ENCODE measurements at places on chromosomes 3 and 15.

- no peak for DNase-seq
These were observed 92.6 kb upstream of the STRIT1 start for GRCh38 chr3:155385896-155386625.

- DNase-seq = no peak
These were observed 1.8 kb upstream of the ZMYND10 start for GRCh38 chr3:50347187-50347813.

GRCh38 chr15:88178631-88179030 lies 77.9 kb downstream of the NTRK3 start:
- DNase-seq = no peak

- peak; percentile 4 for DNase-seq
These were observed at the start of gene PLSCR2 for GRCh38 chr3:146469150-146470017. Gene PLSCR2 (minus strand): TSS chr3:146469561. CDS start chr3:146459904, 9,657 bp downstream.

GRCh38 chr3:18868911-18869689 lies 279.2 kb upstream of the KCNH8 start:
- no peak for DNase-seq

GRCh38 chr15:42118650-42119445 lies 24.5 kb upstream of the PLA2G4D start:
- DNase-seq = no peak

DNA sequence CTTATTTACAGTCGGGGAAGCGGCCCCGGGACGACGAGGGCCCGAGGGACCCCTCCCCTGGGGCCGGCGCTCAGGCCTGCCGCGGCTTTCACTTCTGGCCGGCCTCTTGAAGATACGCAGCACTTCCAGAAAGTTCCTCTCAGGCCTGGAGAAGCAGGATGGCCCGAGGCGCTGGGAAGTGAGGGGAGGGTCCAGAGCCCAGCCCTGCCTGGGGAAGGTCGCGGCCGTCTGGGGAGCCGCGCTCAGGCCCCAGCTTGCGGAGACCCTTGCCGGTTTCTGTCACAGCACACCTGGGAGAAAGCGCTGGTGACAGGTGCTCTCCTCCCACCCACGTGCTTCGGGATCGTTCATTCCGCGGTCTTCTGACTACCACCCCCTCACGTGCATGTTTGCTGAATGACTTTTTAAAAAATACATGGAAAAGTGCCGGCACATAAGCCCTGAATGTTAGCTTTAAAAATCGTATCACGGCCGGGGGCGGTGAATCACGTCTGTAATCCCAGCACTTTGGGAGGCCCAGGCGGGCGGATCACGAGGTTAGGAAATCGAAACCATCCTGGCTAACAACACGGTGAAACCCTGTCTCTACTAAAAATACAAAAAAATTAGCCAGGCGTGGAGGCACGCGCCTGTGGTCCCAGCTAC lies 727 bp upstream of the TM2D3 start:
- no peak for DNase-seq

GRCh38 chr3:177069514-177070329 lies 127.6 kb downstream of the TBL1XR1 start:
- no peak for DNase-seq

DNA sequence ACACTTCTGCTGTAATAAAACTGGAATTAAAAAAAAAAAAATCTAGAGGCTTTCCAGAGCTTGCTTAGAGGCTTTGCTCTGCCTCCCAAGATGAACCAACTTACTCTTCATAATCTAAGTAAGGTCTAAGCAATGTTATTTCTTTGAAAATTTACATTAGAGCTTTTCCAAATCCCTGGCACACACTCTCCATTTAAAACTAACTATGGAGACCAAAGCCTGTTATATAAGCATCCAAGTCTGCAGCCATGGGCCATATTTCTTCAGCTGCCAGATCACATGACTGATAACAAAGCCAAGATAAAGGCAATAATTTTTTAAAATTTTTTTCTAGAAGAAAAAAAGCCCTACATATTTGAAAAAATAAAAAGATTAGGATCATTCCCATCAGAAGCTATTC lies 55.0 kb upstream of the ARHGEF3 start:
- no peak for DNase-seq

- no peak for DNase-seq
These were observed 31.8 kb downstream of the CYP8B1 start for GRCh38 chr3:42843713-42844411.

- no peak for DNase-seq
These were observed 30.4 kb upstream of the ZNF639 start for GRCh38 chr3:179292450-179292849.
